Progenitor cell of endocrine pancreas (in vitro differentiated cells): ENCODE measurements at places on chromosomes 3 and 15. TPM values are rescaled to one million over a fixed set of nuclear protein-coding genes. Genes with fewer than 3 reads are reported as not detected.

GRCh38 chr3:98070840-98071239 is 16.1 kb upstream of the OR5AC2 start:
- H3K36me3 ChIP-seq: no peaks in the 10 kb centered on the region
- DNase-seq: no peak
- H3K27ac ChIP-seq: no peak overlapping the region
- H3K4me1 ChIP-seq: no peaks in the 10 kb centered on the region
- no peak overlapping the region for H3K4me3 ChIP-seq

DNA sequence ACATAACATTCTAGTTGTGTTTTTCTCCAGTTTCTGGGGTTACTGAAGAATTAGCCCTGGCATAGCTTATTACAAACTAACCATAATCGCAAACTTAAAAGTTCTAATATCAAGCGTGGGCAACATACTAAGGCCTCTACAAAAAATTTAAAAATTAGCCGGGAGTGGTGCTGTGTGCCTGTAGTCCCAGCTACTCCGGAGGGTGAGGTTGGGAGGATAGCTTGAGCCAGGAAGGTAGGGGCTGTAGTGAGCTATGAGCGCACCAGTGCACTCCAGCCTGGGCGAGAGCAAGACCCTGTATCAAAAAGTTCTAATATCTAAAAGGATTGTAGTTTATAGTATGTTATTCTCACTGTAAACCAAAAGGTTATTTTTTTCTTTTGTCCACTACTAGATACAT is 1.1 kb downstream of the OIP5 start:
- peaks cover 17% of the 10 kb centered on the region for H3K4me1 ChIP-seq
- no peaks in the 10 kb centered on the region for H3K27me3 ChIP-seq
- H3K36me3 ChIP-seq: no peaks in the 10 kb centered on the region
- DNase-seq: no peak

DNA sequence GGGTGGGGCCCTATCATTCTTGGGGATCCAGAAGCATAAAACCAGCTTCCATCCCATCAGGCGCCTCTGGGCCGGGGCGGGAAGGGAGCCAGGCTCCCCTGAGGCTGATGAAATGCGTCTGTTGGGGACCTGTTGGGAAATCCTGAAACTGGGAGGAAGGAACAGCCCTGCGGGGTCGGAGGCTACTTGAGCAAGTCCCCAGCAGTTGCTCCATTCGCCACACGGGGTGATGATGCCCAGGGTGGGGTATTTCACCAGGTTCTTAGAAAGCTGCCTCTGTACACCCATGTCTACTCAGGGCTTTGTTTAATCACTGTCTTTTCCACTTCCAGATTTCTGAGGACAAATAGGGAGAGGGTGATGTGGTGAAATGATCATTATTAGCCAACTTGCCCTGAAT is 25.4 kb upstream of the TSEN2 start:
- DNase-seq: no peak
- no peak overlapping the region for H3K4me3 ChIP-seq
- H3K27ac ChIP-seq: no peak overlapping the region
- no peaks in the 10 kb centered on the region for H3K36me3 ChIP-seq
- H3K27me3 ChIP-seq: no peaks in the 10 kb centered on the region

DNA sequence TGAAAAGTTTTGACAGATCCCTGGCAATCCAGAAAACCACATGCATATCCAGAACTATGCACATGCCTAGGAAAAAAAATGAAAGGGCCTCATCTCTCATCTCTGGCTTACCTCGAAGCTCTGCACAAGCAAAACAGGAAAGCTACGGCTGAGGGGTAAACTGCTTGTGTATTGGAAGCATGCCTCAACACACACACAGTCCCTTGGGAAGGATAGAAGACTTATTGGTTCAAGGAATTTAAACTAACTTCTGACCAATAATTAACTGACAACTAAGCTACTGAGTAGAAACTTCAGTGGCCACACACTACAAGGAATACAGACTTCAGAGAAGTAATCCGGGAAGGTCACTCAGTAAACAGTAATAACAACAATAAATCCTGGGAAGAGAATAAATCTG is 59.9 kb upstream of the POMGNT2 start:
- no peak for DNase-seq
- no peak overlapping the region for H3K4me3 ChIP-seq
- peaks cover 3% of the 10 kb centered on the region for H3K36me3 ChIP-seq
- no peaks in the 10 kb centered on the region for H3K27me3 ChIP-seq
- H3K4me1 ChIP-seq: peaks cover 1% of the 10 kb centered on the region

DNA sequence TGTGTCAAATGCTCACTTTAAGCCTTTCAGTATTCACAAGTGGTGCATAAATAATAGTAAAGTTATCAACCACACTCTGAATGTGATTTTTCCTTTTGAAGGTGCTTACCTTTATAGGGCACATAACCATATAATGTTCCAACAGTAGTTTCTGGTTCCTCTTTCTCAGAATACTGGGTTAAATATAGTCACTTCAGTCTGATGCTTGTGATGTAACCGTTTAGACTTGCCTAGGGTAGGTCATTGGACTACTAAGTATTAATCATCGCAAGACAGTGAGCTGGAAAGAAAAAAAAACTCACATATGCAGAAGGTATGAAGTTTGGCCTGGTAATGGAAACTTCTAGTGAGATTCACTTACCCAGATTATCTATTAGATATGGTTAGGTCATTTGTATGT is 1.9 kb downstream of the KBTBD8 start:
- peaks cover 5% of the 10 kb centered on the region for H3K36me3 ChIP-seq
- H3K27ac ChIP-seq: no peak overlapping the region
- DNase-seq: no peak
- peaks cover 18% of the 10 kb centered on the region for H3K27me3 ChIP-seq
- peaks cover 3% of the 10 kb centered on the region for H3K4me1 ChIP-seq

- no peak overlapping the region for H3K27ac ChIP-seq
- peaks cover 15% of the 10 kb centered on the region for H3K4me1 ChIP-seq
- H3K36me3 ChIP-seq: no peaks in the 10 kb centered on the region
- DNase-seq: no peak
- peaks cover 22% of the 10 kb centered on the region for H3K27me3 ChIP-seq
- no peak overlapping the region for H3K4me3 ChIP-seq
Observed at GRCh38 chr15:70308011-70308734, 210.5 kb upstream of the TLE3 start.

- no peak overlapping the region for H3K4me3 ChIP-seq
- no peaks in the 10 kb centered on the region for H3K4me1 ChIP-seq
- peaks cover 27% of the 10 kb centered on the region for H3K36me3 ChIP-seq
- no peak for DNase-seq
- H3K27me3 ChIP-seq: no peaks in the 10 kb centered on the region
- H3K27ac ChIP-seq: no peak overlapping the region
Observed at GRCh38 chr3:33597257-33597689, 120.8 kb downstream of the CLASP2 start.

GRCh38 chr15:58057559-58057958 is 8.0 kb downstream of the ALDH1A2 start:
- H3K27ac ChIP-seq: peak overlapping the region; percentile 62
- peaks cover 56% of the 10 kb centered on the region for H3K27me3 ChIP-seq
- H3K4me3 ChIP-seq: no peak overlapping the region
- H3K4me1 ChIP-seq: peaks cover 13% of the 10 kb centered on the region
- no peak for DNase-seq

- no peaks in the 10 kb centered on the region for H3K36me3 ChIP-seq
- no peaks in the 10 kb centered on the region for H3K27me3 ChIP-seq
- H3K4me3 ChIP-seq: no peak overlapping the region
- no peak for DNase-seq
- H3K27ac ChIP-seq: peak overlapping the region; percentile 17
Observed at GRCh38 chr3:66478960-66479359, 21.9 kb downstream of the LRIG1 start.

- H3K27ac ChIP-seq: no peak overlapping the region
- peaks cover 25% of the 10 kb centered on the region for H3K4me1 ChIP-seq
- H3K36me3 ChIP-seq: no peaks in the 10 kb centered on the region
- no peak overlapping the region for H3K4me3 ChIP-seq
- no peaks in the 10 kb centered on the region for H3K27me3 ChIP-seq
- DNase-seq: no peak
Observed at GRCh38 chr15:85033148-85033547, 51.5 kb downstream of the PDE8A start.

DNA sequence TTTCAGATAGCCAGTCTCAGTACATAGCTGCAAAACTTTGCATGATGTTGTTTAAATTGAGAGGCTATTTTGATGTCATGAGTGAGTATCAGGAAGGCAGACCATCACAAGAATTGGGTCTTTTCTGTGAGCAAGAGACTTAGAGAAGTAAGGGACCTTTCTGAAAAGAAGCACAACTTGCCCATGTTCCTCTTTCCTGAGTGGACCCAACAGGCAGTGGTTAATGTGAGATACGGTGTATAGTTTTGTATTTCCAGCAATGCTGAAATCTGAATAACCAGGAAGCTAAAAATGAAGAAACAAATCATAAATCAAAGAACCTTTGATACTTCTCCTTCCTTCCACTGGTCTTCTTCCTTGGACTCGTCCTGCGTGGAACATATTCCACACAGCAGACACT is 25.1 kb downstream of the MCTP2 start:
- no peaks in the 10 kb centered on the region for H3K36me3 ChIP-seq
- no peak overlapping the region for H3K27ac ChIP-seq
- H3K4me1 ChIP-seq: no peaks in the 10 kb centered on the region
- peaks cover 4% of the 10 kb centered on the region for H3K27me3 ChIP-seq
- DNase-seq: no peak

DNA sequence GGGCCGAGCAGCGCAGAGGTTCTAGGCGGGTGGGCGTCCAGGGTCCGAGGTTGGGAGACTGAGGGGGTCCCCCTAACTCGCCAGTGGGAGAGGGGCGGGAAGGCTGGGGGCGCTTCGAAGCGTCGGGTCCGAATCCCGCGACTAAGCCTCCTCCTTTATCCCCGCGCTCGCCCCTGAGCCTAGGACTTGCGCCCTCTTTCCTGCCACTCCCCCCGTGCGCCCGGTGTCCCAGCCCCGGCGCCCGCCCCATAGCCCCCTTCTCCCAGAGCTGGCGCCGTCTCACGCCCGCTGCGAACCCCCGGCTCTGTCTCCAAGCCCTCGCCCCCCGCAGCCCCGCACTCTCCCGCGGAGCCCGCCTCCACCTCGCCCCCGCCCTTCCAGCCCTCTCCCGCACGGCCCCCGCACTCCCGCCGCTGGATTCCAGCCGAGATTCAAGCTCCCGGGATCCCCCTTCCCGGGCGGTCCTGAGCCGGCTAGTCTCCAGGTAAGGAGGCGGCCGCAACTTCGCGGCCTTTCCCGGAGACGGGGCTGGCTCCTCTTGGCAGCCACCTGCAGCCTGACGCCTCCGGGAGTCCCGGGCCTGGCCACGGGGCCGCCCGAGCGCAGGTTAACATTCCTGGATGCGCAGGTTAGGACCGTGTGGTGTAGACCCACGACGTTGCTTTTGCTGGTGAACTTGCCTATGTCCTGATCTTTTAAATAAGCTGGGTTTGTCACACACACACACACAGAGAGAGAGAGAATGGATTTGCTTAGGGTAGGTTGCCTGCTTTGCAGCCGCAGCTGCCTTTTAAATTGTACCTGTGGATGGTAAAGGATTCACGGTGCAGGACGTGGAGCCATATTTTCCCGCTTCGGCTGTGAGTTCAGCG is 563 bp downstream of the PXYLP1 start:
- H3K36me3 ChIP-seq: no peaks in the 10 kb centered on the region
- H3K27me3 ChIP-seq: peaks cover 21% of the 10 kb centered on the region
- peak; percentile 59 for DNase-seq
- H3K4me3 ChIP-seq: peak overlapping the region; percentile 75
- peaks cover 26% of the 10 kb centered on the region for H3K4me1 ChIP-seq

DNA sequence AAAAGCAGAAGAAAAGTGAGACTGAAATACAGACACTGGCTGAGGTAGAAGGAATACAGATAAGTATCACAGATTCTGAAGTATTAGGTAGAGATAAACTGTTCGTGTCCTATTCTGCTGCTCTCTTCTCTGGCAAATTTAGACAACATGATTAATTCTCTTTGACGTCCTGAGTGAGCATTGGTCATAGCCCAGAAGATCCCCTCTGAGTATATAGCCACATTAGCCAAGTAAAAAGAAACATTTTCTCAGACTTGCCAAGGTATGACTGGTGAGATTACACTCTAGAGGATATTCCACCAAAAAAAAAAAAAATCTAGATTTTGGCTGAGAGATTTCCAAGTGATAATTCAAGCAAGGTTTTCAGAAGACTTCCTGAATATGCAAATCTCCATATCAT is 111.4 kb upstream of the ALCAM start:
- H3K36me3 ChIP-seq: no peaks in the 10 kb centered on the region
- H3K27ac ChIP-seq: no peak overlapping the region
- no peaks in the 10 kb centered on the region for H3K27me3 ChIP-seq

- no peak for DNase-seq
- H3K27me3 ChIP-seq: no peaks in the 10 kb centered on the region
- H3K4me1 ChIP-seq: peaks cover 29% of the 10 kb centered on the region
- no peak overlapping the region for H3K4me3 ChIP-seq
- H3K27ac ChIP-seq: no peak overlapping the region
Observed at GRCh38 chr3:71543371-71544016, 40.0 kb downstream of the FOXP1 start.

FANCD2OS gene
- not detected in 2 replicates for total RNA-seq

PLA2G4B gene
- total RNA-seq: 13.1 and 13.8 TPM in 2 replicates

CYP1A2 gene
- total RNA-seq: not detected in 2 replicates

SLC28A1 gene
- not detected in 2 replicates for total RNA-seq

SI gene
- total RNA-seq: 2.0 and 2.7 TPM in 2 replicates

SLC9A9 gene
- 0.17 and 0.78 TPM in 2 replicates for total RNA-seq

PARL gene
- 51.3 and 54.8 TPM in 2 replicates for total RNA-seq

PPM1L gene
- 29.8 and 30.1 TPM in 2 replicates for total RNA-seq

RBP2 gene
- total RNA-seq: not detected in 2 replicates
